ENCODE measurements at places on chromosomes 5 and 9. TPM values are rescaled to one million over a fixed set of nuclear protein-coding genes. Genes with fewer than 3 reads are reported as not detected.

The BBLN gene
- 113 TPM for total RNA-seq

The NLN gene
- 8.0 TPM for total RNA-seq

The BARHL1 gene
- not detected for total RNA-seq

The CARD19 gene
- 20.8 TPM for total RNA-seq

The PTGS1 gene
- total RNA-seq: 3.0 TPM

The C9 gene
- total RNA-seq: not detected

The SLC6A7 gene
- total RNA-seq: not detected

The SPINK5 gene
- total RNA-seq: 0.52 TPM

The WDR38 gene
- not detected for total RNA-seq

The LCN9 gene
- total RNA-seq: not detected

DNA sequence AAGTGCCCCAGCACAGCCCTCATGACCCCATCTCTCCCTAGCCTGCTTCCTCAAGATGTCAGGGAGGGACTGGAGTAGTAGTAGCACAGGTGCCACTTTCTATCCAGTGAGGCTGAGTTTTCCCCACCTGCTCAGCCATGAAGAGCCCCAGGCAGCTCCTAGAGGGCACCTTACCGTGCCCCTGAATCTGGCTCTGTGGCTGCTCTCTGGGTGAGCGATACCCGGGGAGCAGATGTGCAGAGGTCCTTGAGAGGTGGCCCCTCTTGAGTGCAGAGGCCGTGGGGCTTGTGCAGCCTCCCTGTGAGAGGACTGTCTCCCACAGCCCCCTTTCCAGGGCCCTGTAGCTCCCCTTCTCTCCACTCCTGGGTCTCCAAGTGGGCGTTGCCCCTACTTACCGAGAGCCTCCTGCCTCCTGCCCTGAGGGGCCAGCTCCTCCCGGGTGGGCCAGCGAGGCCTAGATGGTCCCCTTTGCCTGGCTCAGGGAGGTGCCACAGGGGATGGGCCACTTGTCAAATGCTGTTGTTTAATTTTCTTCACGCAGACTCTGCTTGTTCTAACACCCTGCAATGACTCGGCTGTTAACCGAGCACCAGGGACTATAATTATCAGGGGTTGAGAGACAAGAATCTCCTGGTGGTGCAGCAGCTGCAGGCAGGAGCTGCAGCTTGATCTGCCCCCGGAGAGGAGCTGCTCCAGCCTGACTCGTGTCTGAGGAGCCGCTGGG lies 29.6 kb upstream of the PITX1 start:
- no peak for DNase-seq

- DNase-seq: no peak
Observed at GRCh38 chr5:84242286-84242685, 142.4 kb downstream of the EDIL3 start.

DNA sequence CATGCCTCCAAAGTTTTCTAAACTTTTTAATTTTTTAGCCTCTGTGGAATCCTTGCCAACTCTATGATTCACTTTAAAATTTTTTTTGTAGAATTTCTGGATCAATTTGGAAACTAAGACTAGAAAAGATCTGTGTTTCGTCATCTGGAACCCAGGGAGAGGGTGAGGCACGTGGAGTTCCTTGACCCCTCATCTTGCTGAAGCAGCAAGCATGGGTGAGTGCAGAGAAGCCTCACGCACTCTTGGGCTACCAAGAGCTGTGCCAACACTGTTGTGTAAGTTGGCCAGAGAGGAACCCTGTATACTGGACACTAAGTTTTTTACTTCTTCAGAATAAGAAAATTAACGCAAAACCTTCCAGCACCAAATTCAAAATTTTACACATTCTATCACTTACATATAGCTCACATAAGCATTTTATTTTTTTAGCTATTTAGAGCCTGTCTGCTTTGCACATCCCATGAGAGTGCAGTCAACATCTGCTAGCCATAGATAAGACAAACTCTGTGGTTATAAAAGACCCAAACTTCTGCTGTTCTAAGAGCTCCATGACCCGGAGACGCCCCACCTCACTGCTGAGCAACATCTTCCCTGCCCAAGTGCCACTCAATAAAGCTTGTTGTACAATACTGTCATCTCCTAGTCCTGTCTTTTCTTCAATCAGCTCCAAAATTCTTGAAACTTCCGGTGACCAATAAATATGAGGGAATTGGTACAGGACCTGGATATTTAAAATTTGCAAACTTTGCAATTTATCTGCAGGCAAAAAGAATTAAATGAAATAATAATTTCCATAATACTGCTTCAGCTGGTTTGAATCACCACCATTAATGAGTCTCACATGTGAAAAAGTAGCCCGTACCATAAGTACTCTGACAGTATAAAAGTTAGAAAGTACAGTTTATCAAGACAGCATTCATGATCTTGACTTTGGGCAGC lies 69.7 kb upstream of the ADCY2 start:
- DNase-seq: peak; percentile 27

- DNase-seq: no peak
Observed at GRCh38 chr5:133142782-133143181, 91.0 kb downstream of the HSPA4 start.

GRCh38 chr5:84259283-84260045 lies 125.2 kb downstream of the EDIL3 start:
- DNase-seq: no peak

GRCh38 chr5:35430381-35431162 lies 187.1 kb upstream of the SPEF2 start:
- DNase-seq: peak; percentile 15

GRCh38 chr9:104494808-104495207 lies 9.3 kb upstream of the OR13F1 start:
- no peak for DNase-seq

GRCh38 chr5:169956756-169957155 lies 23.5 kb downstream of the INSYN2B start:
- no peak for DNase-seq

Data from body of pancreas (tissue), 4 donors.